ENCODE measurements at places on chromosomes 7 and 10.

GRCh38 chr10:79492839-79493238 lies 19.5 kb upstream of the EIF5AL1 start:
- DNase-seq = no peak

GRCh38 chr10:59265141-59265540 lies 88.7 kb downstream of the PHYHIPL start:
- no peak for DNase-seq

GRCh38 chr7:23597094-23598091 lies at the start of gene CCDC126:
Gene CCDC126 (plus strand): TSS chr7:23597382. CDS start chr7:23611316, 13,934 bp downstream.
- DNase-seq = peak; percentile 98

DNA sequence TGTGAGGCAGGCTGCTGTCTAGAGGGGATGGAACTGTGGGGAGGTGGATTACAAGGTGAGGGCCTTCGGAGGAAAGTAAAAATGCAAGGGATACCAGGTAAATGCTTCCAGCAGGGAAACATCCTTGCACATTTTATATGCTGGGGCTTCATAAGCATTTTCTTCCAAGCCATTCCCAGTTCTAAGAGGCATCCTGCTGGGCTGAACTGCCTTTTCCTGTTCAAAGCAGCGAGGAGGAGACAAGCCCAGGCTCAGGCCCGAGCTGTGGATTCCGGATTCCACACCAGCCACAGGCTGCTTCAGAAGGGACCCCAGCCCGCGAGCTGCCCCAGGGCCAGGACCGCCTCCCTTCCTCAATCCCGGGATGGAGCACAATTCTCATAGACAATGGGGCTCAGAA lies 249.7 kb downstream of the TNS3 start:
- no peak for DNase-seq

GRCh38 chr10:72276013-72276387 lies 2.3 kb downstream of the DDIT4 start:
- no peak for DNase-seq

- no peak for DNase-seq
Observed at GRCh38 chr10:80642661-80643060, 105.0 kb downstream of the SH2D4B start.

GRCh38 chr7:150665089-150665748 lies 20.3 kb upstream of the GIMAP2 start:
- DNase-seq = no peak

- no peak for DNase-seq
Observed at GRCh38 chr10:47378183-47378510, 5.9 kb downstream of the ZNF488 start.

- DNase-seq = no peak
Observed at GRCh38 chr10:131162866-131163843, 148.4 kb downstream of the TCERG1L start.

- peak; percentile 28 for DNase-seq
Observed at GRCh38 chr7:108415821-108416536, 40.3 kb downstream of the NRCAM start.

- no peak for DNase-seq
Observed at GRCh38 chr10:50379616-50380015, 128.3 kb upstream of the ASAH2 start.

GRCh38 chr7:99493823-99494222 lies 6.3 kb downstream of the ZNF394 start:
- DNase-seq = no peak

GRCh38 chr7:112290065-112290464 lies 83.6 kb downstream of the ZNF277 start:
- DNase-seq = no peak

DNA sequence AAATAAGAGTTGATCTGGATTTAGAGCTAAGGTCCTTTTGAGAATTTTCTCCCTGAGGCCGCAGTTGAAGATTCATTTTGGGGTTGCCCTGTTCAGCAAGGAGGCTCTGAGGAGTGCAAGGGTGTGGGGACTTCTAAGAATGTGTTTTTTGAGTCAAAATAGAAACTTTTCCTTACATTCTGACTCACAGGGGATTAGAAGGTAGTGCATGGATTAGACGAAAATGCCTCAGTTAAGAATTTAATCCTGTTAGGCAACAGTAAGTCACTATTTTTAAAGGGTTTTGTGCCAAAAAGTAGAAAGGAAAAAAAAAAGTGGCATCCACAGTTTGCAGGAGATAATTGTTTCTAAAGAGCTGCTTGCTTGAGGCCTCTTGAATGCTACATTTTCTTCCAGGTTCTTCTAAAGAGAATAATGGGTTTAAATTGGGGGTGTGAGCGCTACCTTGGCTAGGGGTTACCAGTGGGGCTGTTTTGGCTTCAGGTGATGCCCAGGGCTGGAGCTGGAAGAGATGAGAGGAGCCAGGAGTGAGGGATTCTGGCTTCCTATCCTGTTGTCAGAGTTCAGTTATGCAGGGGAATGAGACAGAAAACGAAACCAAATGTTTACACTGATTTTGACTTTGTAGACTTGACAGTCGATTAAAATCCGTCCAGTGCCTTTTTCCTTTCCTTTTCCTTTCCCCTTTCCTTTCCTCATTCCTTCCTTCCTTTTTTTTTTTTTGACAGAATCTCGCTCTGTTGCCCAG lies 52.9 kb downstream of the BAMBI start:
- DNase-seq = no peak

GRCh38 chr10:17673471-17674061 lies 29.6 kb downstream of the STAM start:
- DNase-seq = no peak

DNA sequence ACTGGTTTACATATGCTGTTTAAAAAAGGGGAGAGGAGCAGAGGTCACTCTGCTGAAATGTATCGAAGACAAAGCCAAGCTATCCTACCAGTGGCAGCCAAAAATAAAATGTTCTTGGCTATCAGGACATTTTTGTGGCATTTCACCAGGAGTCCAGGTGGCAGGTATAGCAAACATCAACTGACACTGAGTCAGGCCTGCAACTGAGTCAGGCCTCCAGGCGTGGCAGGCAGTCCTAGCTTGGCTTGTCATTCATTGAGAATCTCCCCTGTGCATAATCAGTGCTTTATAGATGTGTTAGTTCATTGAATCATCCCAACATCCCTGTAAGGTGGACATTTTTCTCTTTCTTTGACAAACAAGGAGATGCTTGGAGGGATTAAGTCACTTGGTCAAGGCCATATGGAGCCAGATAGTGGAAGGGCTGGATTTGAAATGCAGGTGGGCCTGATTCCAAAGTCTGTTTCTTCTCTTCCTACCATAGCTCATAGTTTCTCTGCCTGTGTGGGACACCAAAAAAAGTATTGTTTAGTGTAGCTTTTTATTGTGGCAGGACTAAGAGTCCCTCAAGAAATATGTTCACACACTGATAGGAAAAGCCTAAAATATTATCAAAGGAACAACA lies 4.3 kb downstream of the DYNC1I1 start:
- DNase-seq = no peak

- no peak for DNase-seq
Observed at GRCh38 chr10:78209970-78210369, 176.3 kb downstream of the RPS24 start.

- DNase-seq = no peak
Observed at GRCh38 chr7:82972135-82972534, 190.5 kb downstream of the PCLO start.

DNA sequence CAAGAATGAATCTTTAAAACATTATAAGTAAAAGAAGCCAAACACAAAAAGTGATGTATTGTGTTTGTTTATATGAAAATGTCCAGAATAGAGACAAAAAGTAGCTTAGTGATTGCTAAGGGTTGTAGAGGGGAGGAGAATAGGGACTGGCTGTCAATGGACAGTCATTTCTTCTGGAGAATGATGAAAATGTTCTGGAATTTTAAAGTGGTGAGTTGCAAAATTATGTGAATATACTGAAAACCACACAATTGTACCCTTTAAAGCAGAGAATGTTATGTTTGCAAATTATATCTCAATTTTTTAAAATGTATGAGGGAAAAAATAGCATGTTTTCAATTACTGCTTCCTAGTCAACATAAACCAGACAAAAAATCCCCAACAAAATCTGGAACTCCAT lies 174.2 kb downstream of the KMT2E start:
- DNase-seq = no peak

DNA sequence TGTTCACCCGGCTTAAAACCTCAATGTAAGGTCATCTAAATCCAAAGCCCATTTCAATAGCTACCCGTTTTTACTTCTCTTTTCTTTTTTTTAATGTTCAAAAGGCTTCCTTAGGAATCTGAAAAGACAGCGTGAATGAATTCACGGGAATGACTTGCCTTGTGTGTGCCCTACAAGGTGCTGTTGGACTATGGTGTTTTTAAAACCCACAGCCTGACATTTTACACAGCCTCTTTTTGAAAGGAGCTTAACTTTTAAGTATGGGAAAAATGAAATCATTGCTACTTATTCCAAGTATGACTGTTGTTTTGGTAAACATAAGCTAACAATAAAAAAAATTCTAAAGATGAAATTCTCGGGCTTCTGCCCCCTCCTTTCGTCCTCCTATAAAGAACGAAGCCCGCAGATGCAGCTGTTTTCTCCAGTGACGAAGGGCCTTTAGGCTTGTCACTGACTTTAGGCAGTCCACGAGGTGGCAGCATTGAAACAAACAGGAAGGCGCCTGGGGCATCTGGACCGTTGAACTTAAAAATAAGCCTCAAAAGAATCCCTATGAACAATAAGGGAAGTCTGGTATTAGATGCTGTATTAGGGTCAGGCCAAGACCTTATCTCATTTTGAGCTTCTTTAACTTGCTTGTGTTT lies 141.3 kb downstream of the NRP1 start:
- DNase-seq = peak; percentile 41

GRCh38 chr10:69415049-69415448 lies 1.7 kb downstream of the TACR2 start:
- DNase-seq = no peak

DNA sequence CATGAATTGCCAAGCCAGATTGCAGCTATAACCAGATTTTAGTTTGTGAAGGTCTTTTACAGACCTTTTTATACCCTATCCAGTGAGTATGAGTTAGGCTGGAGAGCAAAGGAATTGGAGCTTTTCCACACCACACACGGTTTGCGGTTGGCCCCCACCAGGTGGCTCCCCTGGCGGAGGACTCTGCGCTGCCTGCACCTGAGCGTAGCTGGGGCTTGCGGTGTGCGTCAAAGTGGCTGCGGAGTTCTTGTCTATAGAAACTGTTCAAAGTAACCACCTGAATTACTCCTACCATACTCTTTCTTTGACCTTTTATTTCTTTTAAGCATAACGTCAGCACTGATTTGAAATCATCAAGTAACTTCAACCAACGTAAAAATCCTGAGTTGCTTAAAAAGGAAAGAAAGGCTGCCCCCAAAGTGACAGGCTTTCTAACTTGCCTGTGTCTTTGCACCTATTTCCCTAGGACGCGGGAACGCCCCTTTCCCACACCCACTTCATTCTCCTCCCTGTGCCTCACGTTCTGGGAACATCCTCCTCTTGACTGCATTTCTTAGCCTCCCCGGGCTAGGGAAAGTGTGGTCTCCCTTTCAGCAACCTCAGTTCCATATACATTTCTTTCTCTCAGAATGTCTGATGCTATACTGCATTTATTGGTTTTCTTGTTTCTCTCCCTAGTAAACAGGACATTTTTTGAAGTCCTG lies 47.6 kb upstream of the TMEM72 start:
- DNase-seq = no peak

GRCh38 chr7:30647589-30648364 lies 34.5 kb downstream of the CRHR2 start:
- DNase-seq = no peak

DNA sequence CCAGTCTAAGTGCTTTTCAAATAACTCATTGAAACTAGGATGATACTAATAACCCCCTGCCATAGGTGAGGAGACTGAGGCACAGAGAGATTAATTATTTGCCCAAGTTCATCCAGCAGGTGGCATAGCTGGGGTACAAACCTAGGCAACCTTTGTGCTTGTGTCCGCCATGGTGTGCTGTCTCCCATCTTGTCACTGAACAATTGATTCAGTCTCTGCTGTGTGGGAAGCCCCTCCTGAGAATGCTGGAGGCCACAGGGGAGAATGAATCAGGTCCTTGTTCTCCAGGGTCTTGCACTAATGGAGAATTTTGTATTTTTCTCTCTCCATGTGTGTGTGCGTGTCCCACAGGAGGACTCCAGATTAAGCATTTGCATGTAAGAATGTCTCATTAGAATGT lies 15.8 kb upstream of the TMEM236 start:
- DNase-seq = no peak

DNA sequence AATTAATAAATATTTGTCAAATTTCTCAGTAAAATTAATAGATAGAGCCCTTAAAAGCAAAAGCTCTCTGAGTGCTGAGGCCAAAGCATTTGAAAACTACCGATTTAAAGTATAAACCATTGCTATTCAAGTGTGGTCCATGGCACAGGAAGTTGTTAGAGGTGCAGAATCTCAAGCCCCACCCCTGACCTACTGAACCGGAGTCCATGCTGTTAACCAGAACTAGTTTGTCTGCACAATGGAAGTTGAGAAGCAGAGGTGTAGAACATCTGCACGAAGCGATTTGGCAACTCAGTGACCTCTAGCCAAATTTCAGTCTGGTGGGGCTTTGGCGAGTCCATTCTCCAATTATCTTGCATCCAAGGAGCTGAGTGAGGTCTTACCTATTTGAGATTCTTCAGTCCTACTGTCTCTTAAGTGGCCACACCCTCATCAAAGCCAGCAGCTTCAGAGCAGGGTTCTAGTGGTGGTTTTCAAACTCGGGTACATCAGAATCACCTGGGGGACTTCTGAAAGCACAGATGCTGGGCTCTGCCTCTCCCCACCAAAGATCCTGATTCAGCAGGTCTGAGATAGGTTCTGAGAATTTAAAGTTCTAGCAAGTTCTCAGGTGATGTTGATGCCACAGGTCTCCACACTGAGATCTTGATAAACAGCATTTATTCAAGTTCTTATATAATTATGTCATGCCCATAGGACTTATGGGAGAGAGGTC lies 96.8 kb upstream of the SAMD8 start:
- DNase-seq = no peak

DNA sequence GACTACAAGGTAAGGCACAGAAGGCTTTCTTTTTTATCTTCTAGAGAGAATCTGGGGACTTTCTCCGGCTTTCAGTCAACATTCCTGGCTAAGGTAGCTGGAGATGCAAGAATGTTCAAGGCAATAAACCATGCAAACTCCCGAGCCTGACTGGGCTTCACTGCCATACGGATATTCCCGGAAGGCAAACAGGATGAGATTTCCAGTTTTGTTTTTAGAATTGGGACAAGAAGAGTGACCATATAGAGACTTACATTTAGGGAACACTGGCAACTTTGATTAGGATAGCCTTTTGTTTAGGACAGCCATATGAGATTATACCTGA lies 269 bp downstream of the CALD1 start:
- no peak for DNase-seq

DNA sequence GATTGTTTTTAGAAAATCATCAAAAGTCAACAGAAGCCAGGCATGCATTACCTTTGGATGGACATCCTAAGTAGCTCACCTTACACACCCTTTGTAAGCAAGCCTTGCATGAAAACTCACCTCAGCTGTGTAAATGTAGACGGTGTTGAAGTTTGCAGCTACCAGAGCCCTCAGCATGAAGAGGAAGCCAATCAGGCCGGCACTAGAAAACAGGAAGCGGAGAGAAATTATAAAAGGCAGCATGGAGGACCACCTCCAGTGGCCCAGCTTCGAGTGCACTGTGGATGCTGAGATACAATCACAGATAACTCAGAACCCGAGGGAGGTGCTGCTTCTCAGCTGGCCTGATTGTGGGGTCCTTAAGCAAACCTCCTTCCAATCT lies 75.3 kb downstream of the SVOPL start:
- no peak for DNase-seq
